Neural crest cell (in vitro differentiated cells): ENCODE measurements at places on chromosomes 16 and 17.
A peak's percentile ranks its signal among the peaks of the same experiment; 100 is the strongest.

GRCh38 chr16:83952587-83952939 is 477 bp upstream of the OSGIN1 start:
- no peak for DNase-seq

DNA sequence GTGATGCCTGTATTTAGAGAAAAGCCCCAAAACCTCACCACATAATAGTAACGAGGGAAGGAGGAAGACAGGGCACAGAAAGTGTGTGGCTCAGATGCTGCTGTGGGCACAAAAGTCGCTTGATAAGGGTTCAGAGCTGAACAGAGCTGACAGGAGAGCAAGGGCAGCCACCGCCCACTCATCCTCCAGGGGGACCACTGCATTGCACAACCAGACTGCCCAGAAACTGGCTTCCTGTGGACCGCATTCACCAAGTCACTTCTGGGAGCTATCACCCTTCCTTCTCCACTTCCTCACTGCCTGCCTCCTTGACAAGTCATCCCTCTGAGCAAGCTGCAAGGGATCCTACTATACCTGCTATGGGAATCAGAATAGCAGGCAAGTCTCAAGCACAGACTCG is 512.4 kb upstream of the CDH11 start:
- DNase-seq = no peak

- DNase-seq = no peak
Measured at GRCh38 chr16:55116165-55116920, 185.7 kb downstream of the IRX5 start.

DNA sequence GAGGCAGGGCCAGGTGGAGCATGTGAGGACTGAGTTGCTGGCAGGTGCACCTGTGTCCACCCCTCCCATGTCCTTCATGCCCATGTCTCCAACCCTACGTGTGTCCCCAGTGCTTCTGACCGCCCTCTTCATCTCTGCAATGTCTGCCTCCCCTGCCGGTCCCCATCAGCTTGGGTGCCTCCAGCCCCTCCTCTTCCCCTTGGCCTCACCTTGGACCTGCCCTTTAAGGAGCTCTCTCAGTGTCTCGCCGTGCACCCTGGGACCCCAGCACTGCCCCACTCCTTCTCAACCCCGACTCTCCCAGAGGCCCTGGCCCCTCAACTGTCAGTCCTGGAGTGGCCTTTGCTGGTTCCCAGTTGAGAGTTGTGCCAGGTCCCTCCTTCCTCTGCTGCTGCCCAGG is 15.0 kb downstream of the RIPOR1 start:
- no peak for DNase-seq

- no peak for DNase-seq
Measured at GRCh38 chr17:62670202-62670821, 42.8 kb downstream of the MRC2 start.

- no peak for DNase-seq
Measured at GRCh38 chr17:30568117-30568430, 90.9 kb downstream of the GOSR1 start.

DNA sequence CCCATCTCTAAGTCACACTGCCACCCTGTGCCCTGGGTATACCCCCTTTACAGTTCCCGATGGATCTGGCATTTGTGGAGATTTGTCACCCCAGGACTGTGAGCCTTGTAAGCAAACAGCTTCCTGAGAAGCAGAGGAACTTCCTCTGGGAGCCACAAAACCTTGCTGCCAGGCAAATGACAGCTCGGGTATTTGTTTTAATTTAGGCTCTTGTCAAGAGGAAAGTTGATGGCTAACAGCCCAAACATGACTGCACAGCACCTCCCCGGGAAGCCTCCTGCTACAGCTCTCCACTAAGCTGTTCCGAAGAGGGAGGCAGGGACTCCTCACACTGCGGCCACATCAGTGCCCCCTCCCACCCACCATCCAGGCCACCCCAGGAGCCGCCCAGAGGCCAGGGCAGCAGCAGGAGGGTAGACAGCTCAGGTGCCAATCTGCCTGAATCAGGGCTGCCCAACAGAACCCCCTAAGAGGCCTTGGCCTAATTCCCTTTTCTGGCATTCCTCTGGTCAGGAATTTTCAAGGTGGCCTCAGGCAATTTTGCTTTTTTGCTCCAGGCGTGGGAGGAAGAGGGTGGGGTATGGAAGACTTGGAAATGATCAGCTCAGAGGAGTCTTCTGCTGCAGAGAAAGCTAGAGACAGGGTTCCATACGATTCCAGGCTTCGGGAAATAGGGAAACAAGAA is 2.6 kb downstream of the ABR start:
- DNase-seq = no peak

DNA sequence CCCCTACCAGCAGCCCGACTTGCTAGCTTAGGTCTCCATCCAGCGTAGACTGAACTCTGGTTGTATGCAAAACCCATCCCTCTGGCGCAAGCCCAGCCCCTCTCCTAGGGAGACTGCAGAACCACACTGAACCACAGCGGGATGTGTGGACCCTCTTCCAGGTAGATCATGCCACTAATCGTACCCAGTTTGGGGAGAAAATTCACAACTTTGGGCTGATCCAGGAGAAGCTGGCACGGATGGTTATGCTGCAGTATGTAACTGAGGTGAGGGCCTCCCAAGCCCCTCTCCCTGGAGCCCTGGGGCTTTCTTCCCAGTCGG is 3.2 kb downstream of the ACADVL start:
- no peak for DNase-seq

DNA sequence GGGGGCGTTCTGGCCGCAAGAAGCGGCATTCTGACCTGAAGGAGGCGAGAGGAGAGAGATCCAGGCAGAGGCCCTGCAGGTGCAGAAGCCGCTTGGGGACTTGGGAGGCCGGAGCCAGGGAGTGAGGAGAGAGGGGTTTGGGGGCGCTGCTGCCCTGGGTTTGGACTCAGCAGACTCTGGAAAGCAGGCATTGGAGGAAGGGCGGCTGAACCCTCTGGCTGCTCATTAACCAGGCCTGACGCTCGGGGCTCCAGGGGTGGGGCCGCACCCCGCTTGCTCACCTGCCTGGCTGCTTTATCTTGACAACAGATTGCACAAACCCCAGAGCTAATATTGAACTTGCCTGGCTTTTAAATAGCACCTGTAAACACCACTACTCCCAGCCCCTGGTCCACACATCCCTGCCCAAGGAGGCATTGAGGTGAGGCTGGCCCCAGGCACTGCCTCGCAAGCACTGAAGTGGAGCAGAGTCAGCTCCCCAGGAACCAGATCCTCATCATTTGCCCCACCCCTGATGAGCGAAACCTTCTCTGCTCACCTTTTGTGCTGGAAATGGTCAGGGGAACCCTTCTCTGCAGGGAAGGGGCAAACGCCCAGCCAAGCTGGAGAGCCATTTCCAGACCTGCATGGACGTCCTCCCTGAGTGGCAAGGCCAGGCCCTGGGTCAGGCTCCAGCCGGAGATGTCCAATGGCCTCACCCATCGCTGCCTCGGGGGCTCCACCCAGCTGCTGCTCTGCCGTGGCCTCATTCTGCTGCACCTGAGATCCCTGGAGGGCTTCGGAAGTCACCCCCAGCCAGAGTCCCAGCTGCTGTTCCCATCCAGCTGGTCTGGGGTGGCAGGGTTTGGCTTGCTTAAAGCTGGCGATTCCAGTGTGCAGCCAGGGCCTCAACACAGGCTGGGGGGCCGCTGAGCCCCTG is 190.2 kb upstream of the GSE1 start:
- no peak for DNase-seq

DNA sequence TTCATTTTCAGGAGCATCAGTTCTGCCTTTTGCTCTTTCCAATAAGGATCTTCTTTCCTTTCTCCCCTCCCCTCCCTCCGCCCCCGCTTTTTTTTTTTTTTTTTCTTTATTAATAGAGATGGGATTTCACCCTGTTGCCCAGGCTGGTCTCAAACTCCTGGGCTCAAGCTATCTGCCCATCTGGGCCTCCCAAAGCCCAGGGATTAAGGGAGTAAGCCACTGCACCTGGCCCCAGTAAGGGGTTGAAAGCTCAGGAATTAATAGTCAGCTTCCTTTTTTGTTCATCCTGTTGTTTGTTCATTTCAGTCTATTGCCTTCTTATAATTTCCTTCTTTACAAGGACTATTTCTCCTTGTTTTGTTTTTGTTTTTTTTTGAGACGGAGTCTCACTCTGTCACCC is 7.9 kb upstream of the C17orf58 start:
- DNase-seq = no peak

DNA sequence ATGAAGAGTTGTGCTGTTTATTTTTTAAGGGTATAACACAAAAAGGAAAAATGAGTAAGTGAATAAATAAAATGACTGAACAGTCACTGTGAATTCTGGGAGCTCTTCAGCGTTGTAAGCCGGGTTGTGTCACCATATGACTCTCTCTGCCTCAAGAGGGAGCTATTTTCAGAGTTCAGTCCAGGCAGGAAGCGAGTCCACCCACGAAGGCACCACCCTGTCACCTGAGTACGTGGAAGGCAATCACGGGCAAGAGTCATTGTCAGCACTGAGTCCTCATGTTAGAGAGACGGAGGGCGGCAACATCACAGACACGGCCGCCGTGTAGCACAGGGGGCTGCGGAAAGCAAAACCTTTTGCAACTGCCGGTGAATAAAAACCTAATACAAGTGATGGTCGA is 227.6 kb downstream of the UTP18 start:
- no peak for DNase-seq

DNA sequence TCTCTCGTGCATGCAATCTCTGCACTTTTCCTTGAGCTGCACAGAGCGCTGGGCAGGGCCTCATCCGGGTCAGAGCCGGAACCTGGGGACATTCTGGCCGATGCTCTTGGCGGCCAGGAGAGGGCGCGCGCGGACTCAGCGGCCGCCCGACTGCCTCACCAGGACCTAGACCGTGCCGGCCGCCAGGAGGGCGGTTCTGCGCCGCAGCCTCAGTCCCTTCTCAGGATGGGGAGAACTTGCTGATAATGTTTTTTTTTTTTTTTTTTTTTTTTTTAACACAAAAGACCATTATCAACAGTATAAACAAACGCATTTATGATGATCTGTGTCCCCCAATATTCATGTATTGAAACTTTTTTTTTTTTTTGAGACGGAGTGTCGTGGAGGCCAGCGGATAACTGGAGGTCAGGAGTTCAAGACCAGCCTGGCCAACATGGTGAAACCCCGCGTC is 8.1 kb upstream of the FLYWCH2 start:
- peak; percentile 61 for DNase-seq

GRCh38 chr16:9665851-9666271 is 516.4 kb downstream of the GRIN2A start:
- DNase-seq = no peak
